Neural crest cell (in vitro differentiated cells): ENCODE measurements at places on chromosomes 6 and 20.
A peak's percentile ranks its signal among the peaks of the same experiment; 100 is the strongest.

- no peak for DNase-seq
Observed at GRCh38 chr6:144350528-144350880, 65.4 kb downstream of the UTRN start.

DNA sequence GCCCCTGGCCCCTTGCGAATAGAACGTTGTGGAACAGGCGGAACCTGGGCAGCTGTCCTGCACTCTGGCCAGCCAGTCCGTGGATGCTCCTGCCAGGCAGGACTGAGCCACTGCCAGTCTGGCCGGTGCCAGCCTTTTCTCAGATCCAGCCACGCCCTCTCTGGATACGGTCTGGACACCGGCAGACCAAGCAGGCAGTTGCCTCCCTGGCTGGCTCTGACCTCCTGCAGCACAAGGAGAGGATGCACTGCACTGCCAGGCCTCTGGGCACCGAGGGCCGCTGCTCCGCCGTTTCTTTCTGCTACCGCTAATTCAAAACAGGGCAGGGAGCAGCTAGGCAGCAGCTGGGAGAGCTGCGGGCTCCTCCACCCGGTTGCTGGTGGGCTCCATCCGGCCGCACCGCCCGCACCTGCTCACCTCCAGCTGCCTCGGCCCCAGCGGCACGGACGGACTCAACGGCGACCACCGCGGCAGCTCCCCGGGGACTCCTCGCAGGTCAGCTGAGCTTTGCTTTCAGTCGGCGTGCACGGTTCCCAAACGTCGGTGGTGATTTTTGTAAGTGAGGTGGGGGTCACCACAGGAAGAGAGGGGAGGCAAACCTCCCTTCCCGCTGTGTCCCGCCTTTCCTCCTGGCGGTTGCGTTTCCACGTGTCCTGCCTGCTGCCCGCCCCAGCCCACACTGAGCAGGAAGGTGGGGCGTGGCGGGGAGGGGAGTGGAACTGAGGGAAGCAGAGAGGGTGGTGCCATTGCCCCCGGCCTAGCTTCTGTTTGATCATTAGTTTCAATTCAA lies 30.3 kb upstream of the AFDN start:
- DNase-seq: no peak

GRCh38 chr6:13383328-13384163 lies 55.2 kb upstream of the TBC1D7 start:
- DNase-seq: no peak

- no peak for DNase-seq
Observed at GRCh38 chr6:144377586-144378210, 92.6 kb downstream of the UTRN start.

GRCh38 chr20:18042229-18042628 lies 15.5 kb downstream of the OVOL2 start:
- DNase-seq: no peak

- no peak for DNase-seq
Observed at GRCh38 chr6:160063771-160064413, 57.7 kb upstream of the SLC22A1 start.

GRCh38 chr6:168929871-168930450 lies 323.7 kb downstream of the THBS2 start:
- DNase-seq: no peak

DNA sequence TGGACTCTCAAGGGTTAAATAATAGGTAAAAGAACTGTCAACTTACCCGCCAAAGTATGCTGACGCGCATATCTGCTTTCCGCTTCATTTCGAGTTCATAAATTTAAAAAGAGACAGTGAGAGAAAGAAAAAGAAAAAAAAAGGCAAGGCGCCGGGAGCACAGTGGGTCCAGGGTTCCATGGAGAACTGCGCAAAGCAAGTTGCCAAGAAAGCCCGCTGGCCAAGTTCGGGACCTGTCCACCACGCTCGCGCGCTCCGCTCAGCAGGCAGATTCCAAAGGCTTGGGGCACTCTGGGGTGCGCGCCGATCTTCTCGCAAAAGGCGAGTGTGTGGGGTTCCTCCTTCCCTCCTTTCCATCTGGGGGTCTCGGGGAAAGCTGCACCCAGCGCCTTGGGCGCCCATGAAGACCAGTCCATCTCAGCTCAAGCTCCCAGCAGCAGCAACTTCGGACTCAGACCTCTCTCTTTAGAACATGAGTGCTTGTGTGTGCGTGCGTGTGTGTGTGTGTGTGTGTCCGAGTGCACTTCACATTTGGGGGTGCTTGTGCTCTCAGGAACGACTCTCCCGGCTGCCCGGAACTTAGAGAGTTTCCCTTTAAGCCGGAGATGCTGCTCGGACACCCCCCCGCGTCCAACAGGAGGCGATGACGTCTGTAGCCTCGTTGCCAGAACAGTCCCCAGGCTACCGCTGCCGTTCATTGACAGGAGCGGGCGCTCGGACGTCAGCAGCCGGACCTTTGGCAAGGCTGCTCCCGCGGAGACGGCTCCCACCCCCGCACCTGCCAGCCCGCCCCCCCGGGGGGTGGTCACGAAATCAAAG lies 180.0 kb downstream of the TBXT start:
- DNase-seq: peak; percentile 51

DNA sequence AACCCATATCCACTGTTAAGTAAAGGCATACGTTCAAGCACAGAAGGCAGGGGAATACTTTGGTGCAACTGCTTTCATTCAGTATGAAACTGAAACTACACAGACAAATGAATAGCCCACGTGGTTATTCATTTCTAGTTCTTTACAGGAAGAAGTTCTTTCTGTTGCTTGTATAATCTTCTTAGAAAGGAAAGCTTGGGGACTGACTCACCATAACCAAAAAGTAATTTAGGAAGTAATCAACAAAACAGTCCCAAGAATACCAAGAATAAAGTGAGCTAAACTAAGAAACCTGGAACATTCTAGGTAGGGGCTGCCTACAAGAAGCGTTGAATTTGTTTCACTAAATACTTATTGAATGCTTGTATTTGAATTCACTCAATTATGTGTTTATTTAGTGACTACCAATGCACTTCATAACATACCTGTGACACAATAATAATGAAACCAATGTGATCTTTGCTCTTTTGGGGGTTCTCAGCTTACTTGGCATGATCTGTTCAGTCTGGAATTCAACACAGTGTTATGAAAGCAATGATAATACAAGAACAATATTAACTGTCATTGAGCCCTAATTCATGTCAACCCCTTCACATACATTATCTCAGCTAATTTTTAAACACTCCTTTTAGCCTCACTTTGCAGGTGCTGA lies 25.1 kb upstream of the KIAA0408 start:
- DNase-seq: no peak

DNA sequence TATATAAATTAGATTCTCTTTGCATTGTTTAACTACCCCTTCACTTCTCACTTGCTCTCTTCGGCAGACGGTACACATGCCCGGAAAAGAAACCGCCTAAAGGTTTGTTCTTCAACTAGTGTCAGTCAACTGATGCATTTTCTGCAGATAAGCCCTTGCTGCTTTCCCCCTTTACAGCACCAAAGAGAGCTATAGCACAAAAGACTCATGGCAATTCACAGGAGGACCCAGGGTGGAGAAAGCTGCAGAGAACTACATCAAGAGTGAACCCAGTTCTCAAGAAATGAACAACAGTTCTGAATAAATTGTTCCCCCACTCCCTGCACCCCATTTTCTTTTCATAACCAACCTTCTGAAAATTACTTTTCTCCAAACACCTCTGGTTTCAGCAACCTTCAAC lies 8.9 kb downstream of the CD164 start:
- DNase-seq: no peak

DNA sequence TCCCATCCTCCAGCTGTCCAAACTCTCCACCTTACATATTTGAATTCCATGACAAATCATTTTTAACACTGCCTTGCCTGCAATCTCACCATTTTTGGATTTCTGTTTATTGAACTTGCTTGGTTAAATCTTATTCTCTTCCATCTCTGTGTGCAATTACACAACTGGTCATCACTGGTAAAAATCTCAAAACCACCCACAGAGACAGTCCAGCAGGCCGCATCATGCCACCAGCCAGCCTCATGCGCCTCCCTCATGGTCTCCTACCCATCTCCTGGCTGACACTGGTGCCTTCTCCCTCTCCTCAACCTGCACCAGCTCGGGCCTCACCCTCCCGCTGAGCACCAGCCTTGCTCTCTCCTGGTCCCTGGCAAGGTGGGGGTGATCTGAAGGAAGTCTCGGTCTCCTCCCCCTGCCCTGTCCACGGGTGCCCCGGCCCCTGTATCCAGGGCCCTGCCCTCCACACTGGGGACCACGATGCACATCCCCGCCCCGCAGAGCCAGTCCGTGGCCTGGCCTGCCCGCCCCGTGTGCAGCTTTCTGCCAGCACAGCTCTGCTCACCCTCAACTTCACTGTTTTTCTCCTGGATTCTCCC lies 92.0 kb downstream of the THBS2 start:
- no peak for DNase-seq

- no peak for DNase-seq
Observed at GRCh38 chr6:91132461-91132860, 545.6 kb upstream of the MAP3K7 start.

DNA sequence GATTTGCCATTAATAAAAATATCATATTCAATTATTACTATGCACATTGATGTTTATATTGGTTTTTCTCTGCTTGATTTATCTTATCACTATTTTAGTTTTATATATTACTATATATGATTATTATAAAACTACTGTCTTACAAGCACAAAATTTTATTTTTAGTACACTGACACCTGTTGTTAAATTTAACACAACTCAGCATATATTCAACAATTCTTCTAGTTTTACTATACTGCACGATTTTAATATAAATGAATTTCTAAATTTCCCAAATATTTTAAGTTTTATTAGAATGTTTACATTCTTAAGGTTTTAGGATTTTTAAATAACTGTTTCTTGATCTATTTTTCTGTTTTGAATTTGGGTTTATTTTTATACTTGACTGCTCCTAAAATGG lies 889.8 kb upstream of the GJE1 start:
- DNase-seq: no peak

DNA sequence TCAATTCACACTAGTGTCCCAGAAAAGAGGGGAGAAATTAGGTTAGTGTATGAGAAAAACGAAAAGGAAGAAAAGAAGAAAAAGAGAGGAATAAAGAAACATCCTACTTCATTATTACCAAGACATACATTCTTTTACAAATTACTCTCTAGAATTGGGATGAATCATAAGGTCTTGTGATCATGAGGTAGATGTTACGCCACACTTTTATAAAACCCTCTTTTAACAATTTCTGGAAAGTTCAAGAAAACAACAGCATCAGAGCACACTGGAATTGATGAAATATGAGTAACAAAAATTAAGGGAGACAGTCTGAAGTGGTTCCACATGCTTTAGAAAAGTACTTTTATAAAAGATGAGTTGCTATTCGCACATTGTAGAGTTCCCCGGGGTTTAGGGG lies 32.6 kb upstream of the NRSN1 start:
- DNase-seq: no peak

DNA sequence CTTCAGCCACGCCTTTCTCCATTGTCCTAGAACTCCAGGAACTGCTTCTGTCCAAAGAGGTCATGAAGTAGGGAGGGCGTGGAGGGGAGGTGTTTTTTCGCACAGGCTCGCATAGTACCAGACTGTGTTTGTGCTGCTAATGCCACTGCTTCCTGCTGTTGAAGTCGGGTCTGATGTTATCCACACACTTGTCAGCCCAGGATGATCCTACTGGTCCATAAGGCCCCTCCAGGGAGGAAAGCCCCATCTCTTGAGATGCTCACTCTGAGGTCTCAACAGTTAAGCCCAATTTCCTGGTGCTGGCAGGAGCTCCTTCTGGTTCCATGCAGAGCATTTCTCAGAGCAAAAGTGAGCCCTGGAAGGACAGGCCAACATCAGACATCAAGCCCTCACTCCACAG lies 65.6 kb downstream of the C6orf118 start:
- DNase-seq: no peak

GRCh38 chr6:88704980-88705379 lies 258.4 kb downstream of the RNGTT start:
- DNase-seq: no peak

- DNase-seq: no peak
Observed at GRCh38 chr6:5211492-5211891, 49.3 kb downstream of the LYRM4 start.

- no peak for DNase-seq
Observed at GRCh38 chr6:88734544-88734943, 228.9 kb downstream of the RNGTT start.

- peak; percentile 40 for DNase-seq
Observed at GRCh38 chr6:143536461-143536865, 24.9 kb upstream of the FUCA2 start.

GRCh38 chr6:25232479-25232878 lies 46.7 kb upstream of the CARMIL1 start:
- no peak for DNase-seq

DNA sequence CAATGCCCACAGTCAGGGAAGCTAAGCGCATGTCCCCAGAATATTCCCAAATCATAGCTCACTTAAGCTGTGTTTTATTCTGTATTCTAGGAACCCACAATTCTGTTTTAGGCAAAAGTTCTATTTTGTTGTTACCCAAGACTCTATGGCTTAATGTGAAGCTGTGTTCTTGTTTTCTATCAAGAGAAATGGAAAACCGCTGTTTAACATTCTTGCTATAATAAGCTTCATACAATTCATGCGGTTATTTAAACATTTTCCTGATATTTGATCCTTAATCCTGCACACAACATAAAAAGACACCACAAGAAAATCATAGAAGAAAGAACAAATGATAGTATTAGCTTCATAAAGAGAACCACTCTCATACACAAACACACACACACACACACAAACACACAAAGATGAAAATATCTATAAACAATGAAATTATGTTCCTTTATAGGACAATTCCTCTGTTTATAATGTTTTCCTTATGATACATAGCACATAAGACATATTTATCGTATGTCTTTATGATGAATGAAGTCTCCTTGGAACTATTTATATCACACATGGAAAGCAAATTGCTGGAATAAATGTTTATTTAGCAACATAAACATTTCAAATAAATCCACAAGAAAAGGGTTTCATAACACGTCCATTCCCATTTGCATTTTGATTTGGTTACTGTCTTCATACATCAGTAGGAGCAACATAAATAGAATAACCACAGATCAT lies 16.4 kb upstream of the COL21A1 start:
- DNase-seq: no peak

DNA sequence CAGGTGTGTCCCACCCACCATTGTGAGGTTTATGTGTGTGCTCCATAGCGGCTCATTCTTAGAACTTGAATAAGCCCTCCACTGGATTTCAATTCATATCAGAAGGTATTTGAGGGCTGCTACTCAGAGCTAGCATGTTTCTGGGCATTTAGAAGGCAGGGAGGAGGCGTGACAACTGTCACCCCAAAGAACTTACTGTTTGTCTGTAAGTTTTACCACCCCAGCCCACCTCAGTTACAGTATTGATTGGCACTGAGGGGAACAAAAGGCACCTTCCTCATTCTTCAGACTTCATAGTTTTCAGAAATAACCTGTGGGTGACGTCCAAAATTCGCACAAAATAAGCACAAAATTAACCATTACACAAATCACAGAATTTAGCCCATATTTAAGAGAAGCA lies 81.7 kb downstream of the KHDC1L start:
- DNase-seq: no peak
